ENCODE measurements at places on chromosomes 5 and 9. TPM values are rescaled to one million over a fixed set of nuclear protein-coding genes. Genes with fewer than 3 reads are reported as not detected.

SLC34A1 gene
- not detected for polyA plus RNA-seq

GRCh38 chr5:89011778-89012711, 129.1 kb upstream of the MEF2C start:
- no peak for DNase-seq

DNA sequence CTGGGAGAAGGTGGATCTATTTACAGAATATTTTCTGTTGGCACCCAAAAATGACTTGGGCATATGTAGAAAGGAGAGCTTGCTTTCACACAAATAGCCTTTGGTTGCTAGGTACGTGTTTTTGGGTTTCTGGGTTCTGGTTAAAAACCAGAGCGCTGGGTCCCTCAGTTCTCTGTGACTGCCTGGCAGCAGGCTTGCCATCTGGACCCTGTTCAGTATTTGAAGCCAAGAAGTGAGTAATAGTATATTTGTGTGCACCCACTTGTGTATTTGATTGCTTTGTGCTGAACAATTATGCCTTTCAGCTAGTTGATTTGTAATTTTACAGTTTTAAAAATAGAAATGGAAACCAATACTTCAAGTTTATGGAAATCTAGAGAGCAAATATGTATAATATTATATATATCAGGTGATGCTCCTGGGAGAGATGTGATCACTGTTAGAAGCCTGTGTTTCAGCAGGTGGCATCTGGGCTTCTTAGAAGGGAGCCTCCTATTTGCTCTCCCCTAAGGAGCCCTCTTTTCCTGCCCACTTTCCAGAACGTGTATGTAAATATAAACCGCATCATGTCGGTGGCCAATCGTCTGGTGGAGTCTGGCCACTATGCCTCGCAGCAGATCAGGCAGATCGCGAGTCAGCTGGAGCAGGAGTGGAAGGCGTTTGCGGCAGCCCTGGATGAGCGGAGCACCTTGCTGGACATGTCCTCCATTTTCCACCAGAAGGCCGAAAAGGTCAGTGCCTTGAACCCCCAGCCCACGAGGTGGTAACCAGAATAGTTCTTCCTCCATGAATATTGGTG, 153.6 kb downstream of the TRIO start:
- DNase-seq: no peak

- no peak for DNase-seq
Observed at GRCh38 chr9:126671983-126672382, 58.3 kb downstream of the LMX1B start.

ACTBL2 gene
- not detected for polyA plus RNA-seq

DNA sequence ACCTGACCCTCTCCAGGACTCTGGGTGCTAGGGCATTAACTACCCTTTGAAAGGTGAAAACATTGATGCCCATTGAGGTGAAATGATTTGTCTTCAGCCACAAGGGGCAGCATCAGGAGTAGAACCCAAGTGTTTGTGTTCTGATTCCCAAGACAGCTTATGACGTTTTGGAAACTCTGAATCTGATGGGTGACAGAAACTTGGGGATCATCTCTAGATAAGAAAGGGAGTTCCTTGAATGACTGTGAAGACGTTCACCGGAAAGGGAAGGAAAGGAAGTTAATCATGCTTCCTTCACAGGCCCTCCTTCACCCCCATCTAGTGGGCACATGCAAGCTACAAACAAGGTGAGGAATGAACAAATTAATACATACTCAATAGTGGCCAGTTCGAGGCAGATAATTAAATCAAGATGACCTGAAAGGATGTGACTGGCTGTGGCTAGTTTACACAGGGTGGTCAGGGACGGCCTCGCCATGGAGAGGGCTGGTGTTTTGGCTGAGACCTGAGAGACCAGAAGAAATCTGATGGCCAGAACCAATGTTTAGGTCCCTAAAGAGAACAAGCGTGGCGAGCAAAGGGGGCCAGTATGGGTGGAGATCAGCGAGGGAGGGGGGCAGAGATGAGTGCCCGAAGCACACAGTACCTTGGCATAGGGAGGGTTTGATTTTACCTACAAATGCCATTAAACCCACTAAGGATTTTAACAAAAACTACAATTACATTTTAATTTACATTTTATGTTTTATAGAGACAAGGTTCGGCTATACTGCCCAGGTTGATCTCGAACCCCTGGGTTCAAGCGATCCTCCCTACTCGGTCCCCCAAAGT, 937 bp upstream of the SLC26A2 start:
- peak; percentile 41 for DNase-seq

DNA sequence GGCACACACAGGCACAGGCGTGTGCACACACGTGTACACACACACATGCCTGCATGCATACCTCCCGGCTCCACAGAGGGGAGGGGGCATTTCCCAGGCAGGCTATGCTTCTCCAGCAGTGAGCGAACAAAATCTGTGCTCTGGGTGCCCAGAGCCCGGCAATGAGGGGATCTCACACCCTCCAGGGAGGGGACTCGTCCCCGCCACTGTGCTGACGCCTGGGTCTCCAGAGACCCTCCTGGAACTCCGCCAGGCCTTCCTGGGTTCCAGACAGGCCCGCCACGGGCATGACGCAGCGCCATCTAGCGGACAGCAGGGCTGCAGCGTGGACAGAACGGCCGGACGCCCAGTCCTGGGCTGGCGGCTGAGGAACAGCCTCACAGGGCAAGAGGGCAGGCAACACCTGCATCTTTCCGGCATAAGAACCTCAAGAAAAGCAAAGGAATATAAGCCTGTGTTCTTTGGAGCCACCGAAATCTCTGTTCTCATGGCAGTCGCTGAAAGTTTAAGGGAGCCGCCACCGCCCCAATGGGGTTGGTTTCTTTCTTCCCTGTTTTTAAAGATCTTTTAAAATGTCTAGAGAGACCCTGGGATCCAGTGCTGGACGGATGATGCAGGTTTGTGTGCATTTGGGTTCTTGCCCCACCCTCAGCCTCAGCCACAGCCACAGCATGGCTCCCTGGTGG, 135.6 kb upstream of the PPP1R26 start:
- peak; percentile 57 for DNase-seq

DNA sequence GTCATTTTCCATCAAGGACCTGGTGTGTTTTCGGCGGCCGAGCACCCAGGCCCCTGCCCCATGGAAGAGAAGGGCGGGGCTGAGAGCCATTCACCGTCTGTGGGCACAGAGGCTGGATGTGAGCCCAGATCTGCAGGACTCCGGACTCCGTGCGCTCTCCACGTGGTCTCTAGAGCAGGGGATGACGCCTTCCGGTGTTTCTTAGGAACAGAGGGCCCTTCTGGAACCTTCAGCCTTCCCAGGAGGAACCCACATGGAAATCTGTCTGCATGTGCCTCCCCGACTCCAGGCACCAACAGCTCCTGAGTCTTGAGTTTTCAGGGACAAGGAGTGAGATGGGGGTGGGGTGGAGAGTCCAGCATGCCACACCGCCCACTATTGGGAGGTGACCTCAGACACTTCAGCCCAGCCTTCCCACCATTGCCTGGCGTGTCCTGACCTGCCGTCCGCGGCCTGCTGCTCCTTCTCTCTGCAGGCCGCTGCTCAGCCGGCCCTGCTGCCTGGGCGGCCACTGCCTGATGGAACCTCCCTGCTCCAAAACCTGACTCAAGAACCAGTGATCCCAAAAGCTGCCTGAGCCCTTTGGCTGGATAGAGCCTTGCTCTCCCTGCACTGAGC, 2.4 kb upstream of the RXRA start:
- no peak for DNase-seq

CTSV gene
- 0.53 TPM for polyA plus RNA-seq

DNA sequence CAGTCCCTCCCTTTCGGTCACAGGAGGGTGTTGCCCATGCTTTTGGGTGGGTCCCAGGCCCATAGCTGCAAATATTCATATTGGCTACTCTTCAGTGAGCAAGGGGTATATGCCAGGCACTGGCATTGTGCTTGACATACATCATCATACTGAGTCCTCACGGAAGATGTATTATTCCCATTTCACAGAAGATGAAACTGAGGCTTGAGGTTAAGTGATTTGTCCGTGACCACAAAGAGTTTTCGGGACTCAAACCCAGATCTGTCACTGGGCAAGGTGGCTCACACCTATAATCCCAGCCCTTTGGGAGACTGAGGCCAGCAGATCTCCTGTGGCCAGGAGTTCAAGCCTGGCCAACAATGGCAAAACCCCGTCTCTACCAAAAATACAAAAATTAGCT, 6.5 kb upstream of the FGFR4 start:
- DNase-seq: no peak

STKLD1 gene
- polyA plus RNA-seq: 1.6 TPM

CHD1 gene
- polyA plus RNA-seq: 35.6 TPM

- DNase-seq: no peak
Observed at GRCh38 chr9:129068110-129068509, 12.8 kb upstream of the DOLPP1 start.

DNA sequence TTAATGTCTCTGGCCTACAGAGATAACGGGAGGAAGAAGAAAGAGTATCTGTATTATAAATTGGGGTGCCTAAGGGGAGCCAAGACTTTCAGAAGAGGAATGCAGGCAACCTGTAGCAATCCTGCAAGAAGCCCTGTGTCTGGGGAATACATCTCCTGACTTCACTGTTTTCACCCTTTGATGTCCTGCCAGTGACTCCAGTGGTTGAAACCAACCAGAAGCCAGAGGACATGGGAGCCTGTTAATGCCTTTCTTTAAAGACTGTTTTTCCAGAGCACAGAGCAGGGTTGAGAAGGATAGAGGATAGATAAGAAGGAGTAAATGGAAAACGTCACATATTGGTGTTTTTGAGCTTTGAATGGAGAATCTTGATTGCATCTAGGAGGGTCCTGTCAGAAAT, 151.2 kb downstream of the HACD4 start:
- DNase-seq: no peak

DNA sequence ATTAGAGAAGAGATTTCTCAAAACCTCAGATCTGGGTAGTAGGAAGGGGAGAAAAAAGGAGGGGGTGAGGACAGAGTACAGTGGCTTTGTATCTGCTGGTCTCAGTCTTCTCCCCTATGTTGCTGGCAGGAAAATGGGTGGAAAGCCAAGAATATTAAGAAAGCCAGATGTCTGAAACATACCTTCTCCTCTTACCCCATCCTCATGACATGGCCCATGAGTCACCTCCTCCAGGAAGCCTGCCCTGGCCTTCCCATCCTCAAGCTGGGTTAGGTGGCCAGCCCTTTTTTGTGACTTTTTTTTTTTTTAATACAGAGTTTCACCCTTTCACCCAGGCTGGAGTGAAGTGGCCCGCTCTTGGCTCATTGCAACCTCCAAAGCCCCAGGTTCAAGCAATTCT, 61.8 kb downstream of the ABCA1 start:
- DNase-seq: no peak

DNA sequence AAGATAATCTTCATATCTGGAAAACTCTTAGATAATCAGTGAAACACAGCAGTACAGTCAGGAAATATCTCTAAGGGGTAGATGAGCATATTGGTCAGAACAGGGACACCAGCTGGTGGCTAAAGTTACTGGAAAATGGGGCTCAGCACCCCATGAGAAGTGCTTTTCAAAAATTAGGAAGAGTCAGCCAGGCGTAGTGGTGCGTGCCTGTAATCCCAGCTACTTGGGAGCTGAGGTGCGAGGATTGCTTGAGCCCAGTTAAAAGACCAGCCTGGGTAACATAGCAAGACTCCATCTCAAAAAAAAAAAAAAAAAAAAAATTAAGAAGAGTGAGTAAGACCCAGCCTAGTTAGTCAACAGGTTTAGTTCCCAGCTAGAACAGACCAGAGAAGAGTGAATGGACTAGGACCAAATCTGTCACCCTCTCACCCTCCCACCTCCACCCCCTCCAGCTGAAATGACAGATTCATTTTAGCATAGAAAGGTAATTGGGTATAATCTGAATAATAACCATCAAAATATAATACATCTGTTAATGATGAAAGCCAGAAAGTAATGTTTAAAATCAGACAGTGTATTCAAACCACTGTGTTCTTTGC, 120.9 kb downstream of the CDC42SE2 start:
- DNase-seq: no peak

DNA sequence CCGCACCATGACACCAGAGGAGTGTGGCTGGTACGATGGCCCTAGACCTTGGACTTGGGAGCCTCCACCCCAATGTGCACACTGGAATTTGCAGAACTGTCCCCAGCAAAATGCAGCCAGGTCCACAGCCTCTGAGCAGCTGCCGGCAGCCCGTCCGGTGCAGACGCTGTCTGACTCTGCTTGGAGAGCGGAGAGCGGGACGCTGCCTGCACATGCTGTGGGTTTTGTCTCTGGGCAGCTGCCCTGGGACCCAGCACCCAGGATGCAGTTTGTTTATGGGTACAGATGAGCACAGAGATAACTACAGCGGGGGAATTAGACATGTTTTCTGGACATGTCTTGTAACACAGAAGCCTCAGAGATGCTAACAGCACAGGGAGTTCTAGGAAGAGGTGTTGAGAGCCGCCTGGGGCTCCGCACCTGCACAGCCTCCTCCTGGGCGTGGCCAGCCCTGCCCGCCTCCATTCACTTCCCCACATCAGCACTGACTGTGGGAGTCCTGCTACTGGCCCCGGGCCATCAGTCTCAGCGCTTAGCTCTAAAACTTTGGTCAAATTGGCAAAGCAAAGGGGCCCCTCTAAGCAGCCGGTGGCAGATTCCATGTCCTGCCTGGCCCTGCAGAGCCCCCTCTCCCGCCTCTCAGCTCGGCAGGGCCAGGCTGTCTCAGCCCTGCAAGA, 159.6 kb downstream of the IRX2 start:
- no peak for DNase-seq

DNA sequence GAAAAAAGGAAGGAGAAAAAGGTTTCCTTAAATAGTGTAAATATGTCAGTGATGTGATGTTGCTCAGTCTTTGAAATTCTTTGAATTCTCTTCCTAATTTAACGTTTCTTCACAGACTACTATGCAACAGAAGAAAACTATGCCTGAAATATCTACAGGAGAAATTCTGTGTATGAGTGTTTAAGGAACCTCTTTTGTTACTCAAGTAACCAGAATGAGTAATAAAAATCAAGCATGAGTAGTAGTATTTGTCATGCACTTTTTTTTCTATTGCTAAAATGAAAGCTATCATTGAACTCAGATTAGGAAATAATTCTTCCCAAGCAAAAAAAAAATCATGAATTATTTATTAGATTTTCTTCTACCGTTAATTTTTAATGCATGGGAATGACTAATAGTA, 20.3 kb upstream of the THG1L start:
- no peak for DNase-seq

DNA sequence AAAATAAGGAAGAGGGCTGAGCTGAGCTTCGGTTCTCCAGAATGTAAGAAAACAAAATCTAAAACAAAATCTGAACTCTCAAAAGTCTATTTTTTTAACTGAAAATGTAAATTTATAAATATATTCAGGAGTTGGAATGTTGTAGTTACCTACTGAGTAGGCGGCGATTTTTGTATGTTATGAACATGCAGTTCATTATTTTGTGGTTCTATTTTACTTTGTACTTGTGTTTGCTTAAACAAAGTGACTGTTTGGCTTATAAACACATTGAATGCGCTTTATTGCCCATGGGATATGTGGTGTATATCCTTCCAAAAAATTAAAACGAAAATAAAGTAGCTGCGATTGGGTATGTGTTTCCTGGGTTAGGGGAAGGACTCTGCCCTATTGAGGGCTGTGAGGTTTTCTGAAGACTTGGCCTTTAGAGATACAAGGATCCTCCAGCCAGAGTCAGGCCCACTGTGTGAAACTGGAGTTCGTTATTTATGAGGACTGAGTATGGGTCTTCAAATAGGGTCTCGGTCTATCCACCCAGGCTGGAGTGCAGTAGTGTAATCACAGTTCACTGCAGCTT, 3.8 kb downstream of the EGR1 start:
- peak; percentile 21 for DNase-seq

GRCh38 chr5:150075233-150075632, 11.1 kb downstream of the CSF1R start:
- no peak for DNase-seq
